ENCODE measurements at places on chromosomes 7 and 10.

GRCh38 chr7:157955348-157955999 lies 618.7 kb downstream of the DNAJB6 start:
- DNase-seq: no peak

GRCh38 chr7:424961-425793 lies 94.5 kb downstream of the PDGFA start:
- DNase-seq: no peak

DNA sequence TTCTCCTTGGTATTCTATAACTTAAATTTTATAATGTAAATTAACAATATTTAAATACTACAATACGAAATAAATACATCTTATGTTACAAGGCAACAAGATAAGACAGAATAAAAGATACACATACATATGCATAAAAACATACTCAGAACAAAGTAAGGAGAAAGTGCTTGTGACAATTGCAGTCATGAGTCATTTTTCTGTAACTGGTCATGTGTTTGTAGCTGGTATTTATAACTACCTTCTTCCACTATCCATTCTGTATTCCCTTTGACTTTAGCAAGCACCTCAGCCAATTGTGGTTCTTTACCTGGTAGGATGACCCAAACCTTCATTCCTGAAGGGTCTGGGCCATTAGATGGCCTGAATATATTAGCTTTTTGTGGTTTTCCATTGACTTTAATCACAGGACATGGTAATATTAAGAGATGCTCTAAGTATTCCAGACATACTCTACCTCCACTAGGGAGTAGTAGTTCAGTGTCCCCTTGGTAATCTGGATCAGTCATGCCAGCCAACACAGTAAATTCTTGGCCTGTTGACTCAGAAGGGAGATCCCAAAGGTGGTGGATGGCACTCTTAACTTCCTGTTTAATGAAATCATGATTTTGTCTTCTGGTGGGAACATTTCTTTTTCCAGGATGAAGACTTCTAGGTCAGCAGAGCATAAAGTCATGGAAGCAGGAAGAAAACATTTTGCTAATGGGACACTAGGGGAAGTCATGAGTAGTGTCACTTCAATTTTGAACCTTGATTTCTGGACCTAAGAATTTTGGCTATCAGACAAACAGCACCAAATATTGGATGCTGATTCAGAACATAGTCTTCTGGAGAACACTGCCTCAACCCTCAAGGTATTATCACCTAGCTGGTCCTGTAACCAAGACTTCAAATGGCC lies 733.7 kb upstream of the IGFBP3 start:
- DNase-seq: no peak

- DNase-seq: peak; percentile 57
These were observed 101.2 kb upstream of the ZNF746 start for GRCh38 chr7:149598721-149599308.

DNA sequence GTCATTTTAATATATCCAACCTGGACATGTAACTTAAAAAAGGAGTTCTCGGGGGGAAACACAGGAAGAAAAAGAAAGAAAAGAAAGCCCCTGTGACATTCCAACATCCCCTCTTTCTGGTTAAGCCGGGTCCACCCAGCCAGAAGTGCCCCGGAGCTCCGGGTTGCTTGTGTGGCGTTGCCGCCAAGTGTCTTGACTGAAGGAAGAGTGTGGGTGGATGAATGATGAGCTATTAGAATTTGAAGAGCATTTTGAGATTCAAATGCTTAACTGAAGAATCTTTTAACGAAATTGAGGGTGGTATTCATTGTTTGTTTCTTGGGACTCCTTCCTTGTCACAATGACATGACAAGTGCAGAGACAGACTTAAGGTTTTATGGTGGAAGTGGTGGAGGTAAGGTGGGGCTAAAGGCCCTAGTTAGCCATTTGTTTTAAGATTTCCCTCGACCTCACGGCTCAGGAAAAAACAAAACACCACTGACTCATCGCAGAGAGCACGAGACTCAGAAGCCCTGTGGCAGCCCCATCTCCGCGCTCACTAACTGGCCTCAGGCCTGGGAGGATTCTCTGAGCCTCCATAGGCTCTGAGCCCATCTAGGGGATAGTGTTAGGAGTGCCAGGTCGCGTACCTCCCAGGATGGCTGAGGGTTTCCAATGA lies 1.8 kb upstream of the GLI3 start:
- DNase-seq: no peak

GRCh38 chr10:102777711-102778453 lies 34.1 kb downstream of the WBP1L start:
- no peak for DNase-seq

- peak; percentile 74 for DNase-seq
These were observed 12.6 kb upstream of the CDH23 start for GRCh38 chr10:71383972-71384687.

- DNase-seq: no peak
These were observed 8.8 kb upstream of the FZD8 start for GRCh38 chr10:35650894-35651293.

DNA sequence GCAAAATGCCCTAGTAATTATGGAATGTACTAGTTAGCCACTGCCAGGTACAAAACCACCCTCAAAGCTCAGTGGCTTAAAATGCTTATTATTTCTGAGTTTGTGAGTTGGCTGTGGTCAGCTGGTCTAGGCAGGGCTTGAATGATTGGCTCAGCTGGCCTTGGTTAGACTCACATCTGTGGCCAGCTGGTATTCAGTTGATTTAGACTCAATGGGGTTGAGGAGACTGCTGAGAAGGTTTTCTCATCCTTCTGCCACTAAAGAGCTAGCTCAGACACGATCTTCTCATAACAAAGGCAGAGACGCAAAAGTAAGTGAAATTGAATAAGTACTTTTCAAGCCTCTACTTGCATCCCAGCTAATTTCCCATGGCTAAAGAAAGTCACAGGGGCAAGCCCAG lies 57.1 kb upstream of the CYP2C18 start:
- no peak for DNase-seq

DNA sequence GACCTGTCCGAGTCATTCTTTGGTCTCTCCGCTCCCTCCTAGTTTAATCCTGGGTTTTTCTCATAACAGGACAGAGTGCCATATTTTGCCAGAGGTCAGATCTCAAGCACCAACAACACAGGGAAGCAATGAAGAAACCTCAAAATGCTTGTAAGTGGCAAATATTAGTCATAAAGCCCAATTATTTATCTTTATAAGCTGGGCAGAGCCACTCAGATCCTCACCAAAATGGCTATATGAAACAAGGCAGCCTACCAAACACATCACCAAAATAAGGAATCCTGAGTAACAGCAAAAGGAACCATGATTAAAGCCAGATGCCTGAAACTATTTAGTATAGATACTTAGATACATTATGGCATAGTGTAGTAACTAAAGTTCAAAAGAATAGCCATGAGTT lies 4.7 kb downstream of the ECD start:
- no peak for DNase-seq

DNA sequence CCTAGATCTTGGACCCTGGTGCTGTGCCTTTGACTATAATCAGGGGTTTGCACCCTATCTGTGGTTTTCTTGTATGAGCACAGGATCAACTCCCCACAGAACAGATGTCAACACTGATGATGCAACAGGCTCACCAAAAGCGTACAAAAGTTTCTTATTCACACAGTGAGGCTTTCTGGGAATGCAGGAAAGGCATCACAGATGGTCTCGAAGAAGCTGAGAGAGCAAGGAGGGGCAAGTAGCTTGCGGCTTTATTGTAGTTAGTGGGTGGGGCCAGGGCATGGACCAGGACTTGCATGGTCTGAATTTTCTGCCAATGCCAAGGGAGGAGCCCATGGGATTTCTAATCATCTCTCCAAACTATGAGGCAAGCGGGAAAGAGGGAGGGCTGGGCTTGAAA lies 46.2 kb downstream of the SEC61G start:
- no peak for DNase-seq

GRCh38 chr10:91296471-91296870 lies 76.0 kb downstream of the PCGF5 start:
- DNase-seq: peak; percentile 48

- no peak for DNase-seq
These were observed 10.1 kb downstream of the NPC1L1 start for GRCh38 chr7:44530990-44531389.

GRCh38 chr7:117808910-117809705 lies 64.1 kb downstream of the CTTNBP2 start:
- no peak for DNase-seq

- no peak for DNase-seq
These were observed 349.5 kb upstream of the NFE2L3 start for GRCh38 chr7:25802473-25802872.

GRCh38 chr7:123346766-123347165 lies 147.0 kb upstream of the SLC13A1 start:
- DNase-seq: no peak

DNA sequence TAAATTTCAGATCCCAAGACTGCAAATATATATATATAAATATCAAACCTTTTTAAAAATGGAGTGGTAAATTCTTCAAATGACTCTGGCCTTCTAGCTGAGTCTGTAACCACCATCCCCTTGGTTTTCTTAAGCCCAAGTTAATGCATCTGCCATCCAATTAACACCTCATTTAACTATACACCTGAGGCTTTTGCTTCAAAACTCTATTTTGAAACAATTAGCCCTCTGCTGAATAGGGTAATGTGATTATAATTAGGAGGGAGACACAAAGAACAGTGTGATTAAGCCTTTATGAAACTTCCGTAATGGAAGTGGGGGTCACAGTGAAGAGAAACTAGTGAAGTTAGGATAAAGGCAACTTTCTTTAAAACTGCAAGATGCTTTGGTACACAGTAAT lies 83.6 kb downstream of the GPR37 start:
- no peak for DNase-seq

GRCh38 chr7:127253281-127254162 lies 781 bp upstream of the GRM8 start:
- peak; percentile 75 for DNase-seq

- DNase-seq: peak; percentile 64
These were observed 1.9 kb downstream of the VGF start for GRCh38 chr7:101163279-101164070.

- no peak for DNase-seq
These were observed 43.4 kb downstream of the GRK5 start for GRCh38 chr10:119250641-119251314.

GRCh38 chr7:30852744-30853288 lies 58.8 kb upstream of the AQP1 start:
- DNase-seq: no peak

- DNase-seq: no peak
These were observed 32.8 kb upstream of the MYO3A start for GRCh38 chr10:25901199-25901598.

GRCh38 chr7:134724606-134725005 lies 54.8 kb upstream of the CALD1 start:
- DNase-seq: peak; percentile 47

DNA sequence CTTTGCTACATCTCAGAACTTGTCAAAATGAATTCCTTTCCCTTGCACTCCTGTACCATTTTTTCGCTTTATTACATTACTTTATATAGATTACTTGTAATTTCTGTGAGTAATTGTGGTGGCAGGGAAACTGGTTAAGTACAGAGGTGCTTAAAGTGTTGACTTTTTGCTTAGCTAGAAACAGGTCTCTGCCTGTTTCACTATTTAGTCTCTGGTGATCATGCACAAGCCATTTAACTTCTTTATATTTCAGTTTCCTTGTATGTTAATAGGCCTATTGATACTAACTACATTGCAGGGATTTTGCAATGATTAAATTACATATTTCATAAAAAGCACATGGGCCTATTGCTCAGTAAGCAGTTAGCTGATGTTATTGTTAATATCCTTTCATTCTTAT lies 233.8 kb downstream of the PRKG1 start:
- no peak for DNase-seq

- DNase-seq: no peak
These were observed 5.2 kb upstream of the TTYH3 start for GRCh38 chr7:2626498-2627117.

DNA sequence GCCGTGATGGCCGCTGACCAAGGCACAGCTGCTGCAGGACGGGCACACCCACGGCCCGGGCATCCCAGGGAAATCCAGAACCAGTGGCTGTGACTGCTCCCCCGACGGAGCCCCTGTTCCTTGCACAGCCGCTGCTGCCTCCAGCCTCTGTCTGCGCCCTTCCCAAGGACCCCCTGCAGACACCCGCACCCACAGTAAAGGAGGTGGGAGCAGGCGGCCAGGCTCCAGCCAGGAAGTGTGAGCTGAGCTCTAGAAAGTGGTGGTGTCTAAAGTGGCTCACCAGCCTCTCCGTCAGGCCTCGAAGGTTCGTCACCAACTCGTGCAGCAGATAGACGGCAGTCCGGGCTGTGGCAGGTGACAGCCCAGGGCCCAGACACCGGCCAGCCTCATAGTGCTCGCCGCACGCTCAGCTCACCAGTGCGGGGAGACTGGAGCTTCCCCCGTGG lies 306.7 kb downstream of the DNAJB6 start:
- DNase-seq: no peak

DNA sequence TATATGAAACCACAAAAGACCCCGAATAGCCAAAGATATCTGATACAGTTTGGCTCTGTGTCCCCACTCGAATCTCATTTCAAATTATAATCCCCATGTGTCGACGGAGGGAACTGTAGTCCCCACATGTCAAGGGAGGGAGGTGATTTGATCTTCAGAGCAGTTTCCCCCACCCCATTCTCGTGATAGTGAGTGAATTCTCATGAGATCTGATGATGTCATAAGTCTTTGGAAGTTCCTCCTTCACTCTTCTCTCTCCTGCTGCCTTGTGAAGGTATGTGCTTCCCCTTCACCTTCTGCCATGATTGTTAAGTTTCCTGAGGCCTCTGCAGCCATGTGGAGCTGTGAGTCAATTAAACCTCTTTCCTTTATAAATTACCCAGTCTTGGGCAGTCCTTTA lies 13.0 kb downstream of the ELAPOR2 start:
- DNase-seq: no peak

- no peak for DNase-seq
These were observed 44.0 kb downstream of the LDB3 start for GRCh38 chr10:86712317-86712707.

DNA sequence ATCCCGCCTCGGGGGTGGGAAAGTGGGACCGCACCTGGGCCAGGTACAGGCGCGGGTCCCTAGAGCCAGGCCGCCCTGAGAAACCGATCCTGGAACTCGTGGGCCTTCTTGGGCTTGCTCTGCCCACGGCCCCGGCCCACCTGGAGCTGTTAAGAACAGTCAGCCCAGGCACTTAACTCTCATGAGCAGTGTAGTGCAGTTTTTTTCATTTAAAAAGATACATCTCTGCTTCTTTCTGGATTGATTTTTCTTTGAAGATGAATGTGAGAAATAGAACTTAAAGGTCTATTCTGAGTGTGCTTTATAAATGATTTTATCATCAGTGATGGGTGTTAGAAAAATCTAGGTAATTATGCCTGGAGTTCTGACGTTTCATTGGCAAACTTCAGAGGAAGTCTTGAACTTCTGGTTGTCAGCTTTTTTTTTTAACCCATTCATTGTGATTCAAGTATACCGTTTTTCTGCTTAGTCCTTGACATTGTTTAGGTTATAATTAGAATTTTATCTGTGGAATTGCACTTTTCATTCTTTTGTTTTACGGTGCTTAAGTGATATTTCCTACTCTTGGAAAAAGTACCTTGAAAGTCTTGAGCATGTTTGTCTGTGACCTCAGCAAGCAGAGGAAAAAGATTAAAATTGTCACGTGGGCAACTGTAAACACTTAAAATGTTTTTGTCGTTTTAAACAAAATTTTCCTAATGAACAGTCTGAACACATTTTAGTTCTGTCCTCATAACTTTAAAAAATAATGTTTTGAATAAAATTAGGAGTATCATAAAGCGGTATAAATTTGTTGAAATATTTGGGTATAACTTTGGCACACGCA lies 906 bp downstream of the CDK1 start:
- DNase-seq: peak; percentile 60

GRCh38 chr10:24054421-24054820 lies 154.5 kb upstream of the KIAA1217 start:
- no peak for DNase-seq
